NCI-H82 (cell line): ENCODE measurements at places on chromosomes 11 and 22.

GRCh38 chr11:12801976-12802375, 127.8 kb downstream of the TEAD1 start:
- DNase-seq = no peak

DNA sequence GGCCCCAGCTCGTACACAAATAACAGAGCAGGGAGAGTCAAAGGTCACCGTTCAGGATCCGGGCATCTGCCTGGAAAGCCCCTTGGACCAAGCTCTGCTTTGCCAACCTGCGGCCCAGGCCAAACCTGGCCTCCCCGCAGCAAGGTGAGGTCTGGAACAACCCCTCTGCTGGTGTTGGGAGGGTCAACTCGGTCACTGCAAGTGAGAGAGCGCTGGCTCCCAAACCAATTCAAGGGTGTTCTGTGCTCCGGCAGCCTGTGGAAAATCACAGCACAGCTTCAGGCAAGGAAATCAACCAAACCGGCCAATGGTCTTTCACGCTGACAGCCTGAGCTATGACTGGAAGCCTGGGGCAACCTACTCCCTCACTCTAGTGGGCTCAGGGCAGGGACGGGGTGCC, 63.4 kb downstream of the MYH9 start:
- DNase-seq = no peak

DNA sequence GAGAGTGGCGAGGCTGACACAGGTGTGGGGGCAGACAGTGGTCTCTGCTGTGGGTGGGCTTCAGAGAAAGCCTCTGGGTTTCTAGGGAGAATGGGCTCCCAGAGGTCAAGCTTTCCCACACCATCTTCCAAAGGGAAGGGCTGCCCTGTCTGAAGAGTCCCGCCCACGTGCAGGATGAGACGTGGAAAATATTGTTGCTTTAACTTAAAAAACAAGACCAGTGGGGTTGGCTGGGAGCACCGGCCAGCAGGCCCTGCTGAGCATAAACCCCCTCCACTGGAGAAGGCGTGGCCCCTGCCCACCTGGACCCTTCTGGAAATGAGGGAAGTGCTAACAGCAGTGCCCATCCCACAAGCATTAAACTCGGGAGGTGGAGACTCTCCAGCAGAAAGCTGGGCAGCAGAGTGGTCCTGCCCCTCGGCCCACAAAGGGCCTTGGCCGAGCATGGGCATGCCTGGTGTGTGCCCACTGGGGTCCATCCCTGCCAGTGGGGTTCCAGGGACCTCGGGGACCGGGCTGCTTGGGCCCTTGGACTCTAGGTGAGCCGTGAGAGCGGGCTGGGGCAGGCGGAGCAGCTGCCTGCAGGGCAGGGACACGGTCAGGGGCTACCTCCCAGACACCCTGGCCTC, 15.4 kb downstream of the SELENOO start:
- no peak for DNase-seq

GRCh38 chr22:16800358-16800757, 24.9 kb downstream of the XKR3 start:
- no peak for DNase-seq

DNA sequence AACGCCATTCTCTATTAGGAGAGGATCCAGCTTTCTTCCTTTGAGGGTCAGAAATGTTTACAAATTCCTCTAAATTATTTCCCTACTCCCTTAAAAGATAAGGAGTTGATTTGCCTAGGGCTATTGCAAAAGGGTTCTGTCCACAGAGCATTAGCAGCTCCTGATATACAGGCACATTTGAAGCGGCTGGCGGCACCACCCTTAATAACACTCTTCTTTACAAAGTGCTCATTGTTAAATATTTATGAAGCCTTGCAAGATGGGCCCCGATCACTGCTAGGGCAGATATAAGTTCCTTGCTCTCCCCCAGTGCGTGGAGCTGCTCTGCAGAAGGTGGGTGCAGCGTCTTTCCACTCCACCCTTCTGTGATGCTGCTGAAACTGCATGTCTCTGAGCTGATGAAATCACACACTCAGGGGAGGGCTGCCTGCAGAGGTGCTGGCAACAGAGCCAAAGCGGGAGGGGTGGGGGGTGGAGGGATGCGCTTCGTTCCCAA, 116.7 kb upstream of the NTM start:
- no peak for DNase-seq

GRCh38 chr22:49320714-49321476, 506.8 kb downstream of the BRD1 start:
- no peak for DNase-seq

DNA sequence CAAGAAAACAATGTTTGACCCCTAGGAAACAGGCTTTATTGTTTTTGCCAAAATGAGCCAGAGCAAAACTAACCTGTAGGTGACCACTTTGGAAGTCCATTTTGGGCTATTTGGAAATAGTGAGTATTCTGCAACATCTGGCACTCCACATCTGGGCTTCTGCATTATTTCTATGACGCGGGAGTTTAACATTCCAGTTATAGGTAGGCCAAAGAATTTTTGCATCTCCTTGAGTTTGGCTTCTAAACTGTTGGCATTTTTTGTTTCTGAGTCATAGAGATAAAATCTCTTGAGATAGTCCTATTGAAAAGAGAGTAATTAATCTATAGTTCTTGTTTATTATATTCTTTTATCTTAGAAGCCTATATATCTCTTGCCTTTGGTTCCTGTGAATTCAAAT, 2.9 kb downstream of the MMP7 start:
- DNase-seq = no peak

GRCh38 chr11:120569861-120570260, 58.3 kb downstream of the GRIK4 start:
- DNase-seq = peak; percentile 26

GRCh38 chr22:35430897-35431322, 31.0 kb downstream of the MCM5 start:
- DNase-seq = peak; percentile 64
